Colonic mucosa (tissue), 4 donors: ENCODE measurements at places on chromosomes 1 and 21.

DNA sequence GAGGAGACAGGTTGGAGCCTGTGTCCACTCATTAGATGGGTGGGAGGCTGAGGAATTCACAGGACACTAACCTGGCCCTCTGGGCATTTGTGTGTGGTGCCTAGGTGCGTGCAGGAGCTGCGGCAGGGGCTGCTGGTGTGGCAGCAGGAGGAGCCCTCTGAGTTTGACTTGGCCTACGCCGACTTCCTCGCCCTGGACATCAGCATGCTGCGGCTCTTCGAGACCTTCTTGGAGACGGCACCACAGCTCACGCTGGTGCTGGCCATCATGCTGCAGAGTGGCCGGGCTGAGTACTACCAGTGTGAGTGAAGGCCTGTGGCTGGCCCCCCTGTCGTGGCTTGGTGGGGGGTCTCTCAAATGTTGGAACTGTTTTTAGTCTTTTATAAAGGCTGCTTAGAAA, 3.6 kb downstream of the XKR8 start:
- no peak for DNase-seq

DNA sequence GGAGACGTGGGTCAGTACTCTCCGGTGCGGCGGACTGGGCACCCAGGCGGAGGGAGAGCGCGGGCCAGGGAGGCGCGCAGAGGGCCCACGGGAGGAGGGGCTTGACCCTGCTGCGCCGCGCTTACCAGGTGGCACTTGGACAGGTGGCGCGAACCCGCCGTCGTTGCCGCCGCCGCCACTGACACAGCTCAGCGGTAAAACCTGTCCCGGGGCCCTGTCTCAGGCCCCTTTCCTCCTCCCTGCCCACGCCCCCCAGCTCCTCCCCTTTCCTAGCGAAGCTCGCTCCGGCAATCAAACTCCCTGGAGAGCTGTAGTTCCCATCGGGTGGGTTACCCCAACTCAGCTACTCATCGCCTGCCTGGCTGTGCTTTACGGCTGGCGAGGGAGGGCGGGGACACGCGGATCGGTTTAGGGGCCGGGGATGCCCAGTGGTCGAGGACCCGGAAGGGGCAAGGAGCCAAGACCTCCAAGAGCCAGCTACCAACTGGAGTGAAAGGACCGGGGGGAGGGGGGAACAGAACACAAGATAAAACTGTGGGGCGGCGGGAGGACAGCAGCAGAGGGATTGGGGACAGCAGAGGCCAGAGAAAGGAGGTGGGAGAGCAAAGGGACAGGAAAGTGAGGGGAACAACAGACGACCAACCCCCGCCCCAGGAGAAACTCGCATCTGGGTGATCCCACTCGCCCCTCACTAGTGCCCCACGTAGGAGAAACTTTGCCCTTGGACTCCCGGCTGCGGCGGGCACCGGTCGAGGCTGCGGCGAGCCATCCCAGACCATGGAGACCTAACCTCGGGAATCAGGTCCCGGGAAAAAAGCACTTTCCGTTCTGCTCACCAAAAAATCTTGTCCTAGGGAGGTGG, 2.9 kb downstream of the GFI1 start:
- peak; percentile 50 for DNase-seq

GRCh38 chr1:180271272-180272255, 41.5 kb downstream of the LHX4 start:
- no peak for DNase-seq

DNA sequence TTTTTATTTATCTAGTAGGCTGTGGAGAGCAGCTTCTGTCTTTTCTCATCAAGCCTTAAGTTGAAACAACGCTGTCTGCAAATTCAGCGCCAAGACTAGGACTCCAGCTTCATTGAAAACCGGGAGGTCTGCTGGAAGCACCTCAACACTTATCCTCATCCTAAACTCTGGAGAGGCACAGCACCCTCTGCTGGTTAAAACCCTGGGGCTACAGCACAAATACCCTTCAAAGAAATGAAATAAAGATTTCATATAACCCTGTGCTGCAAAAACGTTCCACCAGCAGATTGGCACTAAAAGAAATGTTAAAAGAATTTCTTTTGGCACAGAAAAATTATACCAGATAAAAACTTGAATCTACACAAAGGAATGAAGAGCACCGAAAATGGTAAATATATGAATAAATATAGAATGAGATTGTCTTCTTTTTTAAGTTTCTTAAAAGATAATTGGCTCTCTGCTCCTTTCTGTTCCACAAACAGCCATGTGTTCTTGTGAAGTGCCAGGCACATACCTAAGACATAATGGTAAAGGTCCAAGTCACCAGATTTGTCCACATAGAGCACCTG, 227.7 kb upstream of the SAMSN1 start:
- DNase-seq, result peak; percentile 80

DNA sequence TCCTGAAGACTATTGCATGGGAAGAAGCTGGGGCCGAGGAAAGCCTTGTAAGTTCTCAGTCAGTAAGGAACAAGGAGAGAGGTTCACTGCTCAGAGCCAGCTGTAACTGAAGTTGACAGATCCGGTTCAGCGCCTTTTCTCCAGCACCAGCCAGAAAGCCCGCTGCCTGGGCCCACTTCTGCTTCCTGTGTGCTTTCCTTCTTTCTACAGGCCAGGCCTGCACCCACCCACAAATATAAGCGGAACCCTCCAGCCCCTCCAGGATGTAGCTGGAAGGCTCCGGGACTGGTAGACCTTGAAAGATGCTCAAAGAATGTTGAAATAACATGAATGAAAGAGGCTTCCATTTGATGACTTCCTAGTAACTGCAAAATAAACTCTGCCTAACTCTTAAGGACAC, 38.8 kb downstream of the PARP1 start:
- no peak for DNase-seq

GRCh38 chr21:39314143-39315027, 953 bp upstream of the BRWD1 start:
- peak; percentile 63 for DNase-seq

GRCh38 chr1:37919277-37919676, 27.6 kb downstream of the INPP5B start:
- DNase-seq, result no peak

DNA sequence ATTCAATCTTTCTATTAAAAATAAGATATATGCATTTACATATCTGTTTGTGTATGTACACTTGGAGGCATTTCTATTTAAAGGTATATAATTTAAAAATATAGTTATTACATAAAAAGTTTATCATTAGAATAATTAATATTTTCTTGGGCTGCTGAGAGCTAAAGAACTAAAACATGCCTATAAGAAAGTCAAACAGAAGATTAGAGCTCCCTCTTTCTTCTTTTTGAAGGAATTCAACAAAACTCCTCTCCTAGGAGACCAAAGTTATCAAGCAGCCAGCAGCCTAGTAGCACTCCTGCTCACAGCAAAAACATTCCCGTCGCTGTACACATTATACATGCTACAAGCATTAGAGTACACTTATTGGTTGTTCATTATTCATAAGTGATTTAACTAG, 216.4 kb downstream of the VAV3 start:
- no peak for DNase-seq

GRCh38 chr1:22662986-22663408, 10.0 kb downstream of the C1QB start:
- no peak for DNase-seq

GRCh38 chr1:43671193-43671592, 21.2 kb downstream of the KDM4A start:
- no peak for DNase-seq

DNA sequence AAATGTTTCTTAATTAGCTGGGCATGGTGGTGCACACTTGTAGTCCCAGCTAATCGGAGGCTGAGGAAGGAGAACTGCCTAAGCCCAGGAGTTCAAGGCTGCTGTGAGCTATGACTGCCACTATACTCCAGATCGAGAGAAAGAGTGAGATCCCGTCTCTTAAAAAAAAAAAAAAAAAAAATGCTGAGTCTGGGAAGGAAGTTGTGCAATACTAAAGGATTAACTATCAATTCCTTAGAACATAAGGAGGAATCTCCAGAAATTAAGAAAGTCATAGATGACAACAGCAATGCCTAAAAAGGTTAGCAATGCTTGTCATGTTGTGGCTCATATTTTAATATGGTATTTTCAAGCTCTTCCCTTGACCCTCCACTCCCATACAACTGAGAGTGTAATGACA, 5.3 kb downstream of the LUZP1 start:
- DNase-seq, result no peak

GRCh38 chr1:236141447-236142252, 689 bp upstream of the GPR137B start:
- DNase-seq, result peak; percentile 32

GRCh38 chr1:201163707-201164106, 9.4 kb upstream of the TMEM9 start:
- DNase-seq, result no peak

- no peak for DNase-seq
Observed at GRCh38 chr1:7845761-7846160, 7.1 kb downstream of the UTS2 start.

GRCh38 chr1:71828431-71829012, 453.8 kb downstream of the NEGR1 start:
- peak; percentile 21 for DNase-seq

DNA sequence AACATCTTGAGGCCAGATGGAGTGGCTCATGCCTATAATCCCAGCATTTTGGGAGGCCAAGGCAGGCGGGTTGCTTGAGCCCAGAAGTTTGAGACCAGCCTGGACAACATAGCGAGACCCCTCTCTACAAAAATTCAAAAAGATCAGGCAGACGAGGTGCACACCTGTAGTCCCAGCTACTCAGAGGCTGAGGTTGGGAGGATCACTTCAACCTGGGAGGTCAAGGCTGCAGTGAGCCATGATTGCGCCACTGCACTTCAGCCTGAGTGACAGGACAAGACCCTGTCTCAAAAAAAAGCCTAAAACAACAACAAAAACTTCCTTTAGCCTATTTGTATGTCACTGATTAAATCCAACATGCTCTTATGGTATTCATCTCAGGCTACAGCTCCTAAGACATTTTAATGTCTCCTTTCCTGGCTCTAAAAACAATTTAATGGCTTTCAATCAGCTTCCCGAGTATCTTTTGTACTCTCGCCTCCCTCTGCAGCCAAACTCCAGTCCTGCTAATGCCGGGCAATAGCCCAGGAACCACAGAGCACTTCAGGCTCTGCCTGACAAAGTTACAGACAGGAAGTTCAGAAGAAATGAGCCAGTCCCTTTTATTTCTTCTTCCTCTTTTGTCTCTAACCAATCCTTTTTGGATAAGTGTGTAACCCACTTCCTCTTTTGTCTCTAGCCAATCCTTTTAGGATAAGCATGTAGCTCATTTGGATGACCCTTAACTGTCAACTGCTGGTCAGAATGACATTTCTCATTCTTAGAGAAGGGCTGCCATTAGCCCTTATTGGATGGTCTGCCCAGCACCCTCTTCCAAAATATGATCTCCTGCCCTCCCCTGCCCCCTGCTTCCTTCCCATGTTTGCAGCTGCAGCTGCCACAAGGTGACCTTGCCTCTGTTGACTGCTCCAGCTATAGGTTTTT, 6.6 kb upstream of the DOP1B start:
- no peak for DNase-seq

- no peak for DNase-seq
Observed at GRCh38 chr1:66526991-66527390, 7.0 kb upstream of the SGIP1 start.

GRCh38 chr1:53992085-53992874, 25.7 kb downstream of the LDLRAD1 start:
- DNase-seq, result no peak

- peak; percentile 15 for DNase-seq
Observed at GRCh38 chr1:48017716-48018115, 20.5 kb upstream of the TRABD2B start.

DNA sequence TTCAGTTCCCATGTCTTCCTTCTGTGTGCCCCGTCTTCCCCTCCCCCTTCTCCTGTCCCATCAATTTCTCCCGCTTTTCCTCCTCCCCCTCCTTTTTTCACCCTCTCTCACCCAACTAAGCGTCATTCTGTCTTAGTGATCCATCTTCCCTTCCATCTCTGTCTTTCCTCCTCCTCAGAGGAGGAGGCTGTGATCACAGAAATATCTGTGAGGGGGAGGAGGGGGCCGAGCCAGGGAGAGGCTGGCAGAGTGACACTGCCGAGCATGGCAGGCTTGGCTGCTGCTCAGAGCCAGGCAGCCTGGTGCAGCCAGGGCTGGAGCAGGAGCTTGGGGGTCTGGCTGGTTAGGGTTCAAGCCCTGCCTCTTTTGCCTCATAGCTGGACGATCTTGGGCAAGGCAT, 7.6 kb downstream of the HTR6 start:
- no peak for DNase-seq

DNA sequence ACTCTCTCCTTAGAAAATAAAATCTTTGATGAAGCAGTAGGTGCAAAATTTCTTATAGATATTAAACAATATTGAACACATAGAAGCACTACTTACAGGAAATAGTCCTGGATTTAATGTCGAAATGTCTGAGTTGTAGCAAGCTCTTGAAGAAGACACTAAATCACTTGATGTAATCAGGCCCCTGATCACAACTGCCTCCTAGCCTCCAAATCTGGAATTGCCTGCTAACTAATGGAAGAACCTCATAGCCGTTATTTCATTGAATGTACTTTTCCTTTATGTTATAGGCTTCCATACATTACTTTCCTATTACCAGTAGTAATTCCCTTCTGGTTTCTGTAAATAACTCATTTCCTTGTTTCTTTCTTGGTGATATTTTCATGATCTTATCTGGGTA, 675.7 kb upstream of the CHRM3 start:
- no peak for DNase-seq

- DNase-seq, result no peak
Observed at GRCh38 chr1:38310079-38310478, 263.5 kb upstream of the POU3F1 start.
